ENCODE measurements at places on chromosomes 4 and X.
A peak's percentile ranks its signal among the peaks of the same experiment; 100 is the strongest.

GRCh38 chrX:10598540-10598939, 21.8 kb downstream of the MID1 start:
- DNase-seq: no peak

- DNase-seq: no peak
Measured at GRCh38 chr4:172758586-172759340, 409.8 kb upstream of the GALNT7 start.

DNA sequence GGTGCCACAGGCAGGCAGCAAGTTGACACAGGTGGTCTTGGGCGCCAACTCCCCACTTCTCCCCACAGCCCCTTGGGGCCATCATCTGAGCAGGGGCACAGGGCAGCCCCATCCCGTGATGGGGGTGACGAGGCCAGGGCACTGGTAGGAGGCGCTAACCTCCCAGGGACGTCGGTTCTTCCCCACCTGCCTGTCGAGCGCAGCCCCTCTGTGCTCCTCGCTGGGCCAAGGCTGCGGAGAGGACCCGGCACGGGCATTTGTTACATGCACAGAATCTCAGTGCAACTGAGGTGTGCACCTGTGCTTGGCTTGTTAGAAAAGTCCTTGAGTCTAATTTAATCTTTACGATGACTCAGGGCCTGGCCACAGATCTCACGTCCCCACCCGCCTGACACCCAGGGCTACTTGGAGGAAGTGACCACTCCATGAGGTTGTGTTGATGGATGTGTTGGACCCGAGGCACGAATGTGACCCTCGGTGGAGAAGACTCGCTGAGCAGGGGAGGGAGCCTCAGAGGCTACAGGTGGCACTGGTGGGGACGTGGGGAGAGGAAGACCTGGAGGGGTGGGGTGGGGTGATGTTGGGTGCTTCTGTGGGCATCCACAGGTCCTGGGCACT, 3.1 kb upstream of the SH3TC1 start:
- DNase-seq: no peak

DNA sequence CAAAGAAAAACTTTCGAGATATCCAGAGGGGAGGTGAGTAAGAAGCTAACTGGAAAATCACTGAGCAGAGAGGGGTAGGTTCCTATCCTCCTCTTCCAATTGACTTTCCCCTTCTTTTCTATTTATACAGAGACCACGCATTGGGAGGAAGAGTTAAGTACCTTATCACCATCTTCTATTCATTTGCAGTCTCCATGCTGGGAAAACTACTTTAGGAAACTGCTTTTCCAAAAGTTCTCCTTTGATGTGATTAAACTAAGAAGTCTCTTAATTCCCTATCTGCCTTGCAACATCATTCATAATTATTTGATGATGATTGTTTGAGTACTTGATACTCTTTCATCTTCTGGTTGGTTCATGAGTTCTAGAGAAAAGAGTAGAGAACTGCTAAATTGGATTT, 306.6 kb downstream of the PPP3CA start:
- DNase-seq: no peak

DNA sequence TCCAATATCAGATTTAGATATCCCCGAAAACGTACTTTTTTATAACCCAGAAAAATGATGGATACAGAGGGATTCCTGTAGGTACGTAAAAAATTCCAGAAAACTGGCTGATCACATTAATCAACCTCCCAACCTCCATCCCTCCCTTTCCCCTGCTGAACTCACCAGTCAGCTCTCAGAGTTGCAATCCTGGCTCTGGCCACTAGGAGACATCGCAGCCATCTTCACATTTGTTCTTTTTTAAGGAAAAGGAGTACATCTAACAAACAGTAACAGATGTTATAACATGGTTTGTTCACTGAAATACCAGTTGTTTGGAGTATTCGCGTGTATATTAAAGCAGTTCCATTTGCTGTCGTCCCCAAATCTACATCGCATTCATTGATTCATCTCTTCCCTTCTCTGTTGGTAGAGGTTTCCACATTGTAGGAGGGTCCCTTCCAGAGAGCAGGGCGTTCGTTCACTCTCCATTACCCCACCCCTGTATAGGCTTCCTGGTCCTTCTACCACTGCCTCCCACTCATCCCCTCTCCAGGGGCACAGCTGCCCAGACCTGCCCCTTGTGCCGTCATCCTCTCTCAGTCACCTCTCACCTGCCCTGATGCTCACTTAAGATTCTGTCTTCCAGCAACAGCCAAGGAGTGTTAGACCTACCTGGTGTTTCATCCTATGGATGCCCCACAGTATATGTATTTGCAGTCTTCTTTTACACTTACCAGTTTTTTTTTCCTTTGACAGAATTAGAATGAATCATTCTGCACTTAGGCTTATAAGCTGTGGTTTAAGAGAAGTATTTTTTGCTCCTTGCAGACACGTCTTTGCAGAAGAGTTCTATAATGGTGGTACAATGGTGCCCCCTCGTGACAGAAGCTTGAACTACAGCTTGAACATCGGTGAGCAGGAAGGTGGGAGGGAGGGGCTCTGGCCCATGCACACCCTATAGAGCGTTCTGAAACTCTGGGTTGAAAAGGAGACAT, 36.8 kb upstream of the RAB40AL start:
- peak; percentile 56 for DNase-seq

GRCh38 chr4:155787113-155787710, 28.4 kb downstream of the GUCY1B1 start:
- DNase-seq: no peak

- no peak for DNase-seq
Measured at GRCh38 chr4:19379191-19379708, 872.5 kb upstream of the SLIT2 start.

DNA sequence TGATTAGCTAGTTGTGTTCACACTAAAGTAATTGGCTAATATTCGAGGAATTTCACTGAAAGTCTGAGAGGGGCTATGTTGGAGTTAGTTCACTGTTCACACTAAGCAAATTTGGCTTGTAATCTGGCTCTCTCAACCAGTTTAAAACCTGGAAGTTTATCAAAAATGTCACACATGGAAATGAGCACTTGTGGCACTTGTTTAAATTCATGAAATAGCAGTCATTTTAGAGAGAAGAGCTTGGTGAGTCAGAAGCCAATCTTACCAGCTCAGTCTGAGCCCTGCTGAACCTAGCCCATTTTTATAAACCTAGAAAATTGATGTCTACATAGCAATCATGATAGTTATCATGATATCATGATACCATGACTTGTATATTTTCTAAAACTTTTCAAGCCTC, 90.7 kb upstream of the JADE1 start:
- no peak for DNase-seq

- DNase-seq: no peak
Measured at GRCh38 chrX:107716118-107716684, 59.4 kb downstream of the TSC22D3 start.

GRCh38 chrX:129744861-129745321, 6.1 kb downstream of the XPNPEP2 start:
- no peak for DNase-seq

DNA sequence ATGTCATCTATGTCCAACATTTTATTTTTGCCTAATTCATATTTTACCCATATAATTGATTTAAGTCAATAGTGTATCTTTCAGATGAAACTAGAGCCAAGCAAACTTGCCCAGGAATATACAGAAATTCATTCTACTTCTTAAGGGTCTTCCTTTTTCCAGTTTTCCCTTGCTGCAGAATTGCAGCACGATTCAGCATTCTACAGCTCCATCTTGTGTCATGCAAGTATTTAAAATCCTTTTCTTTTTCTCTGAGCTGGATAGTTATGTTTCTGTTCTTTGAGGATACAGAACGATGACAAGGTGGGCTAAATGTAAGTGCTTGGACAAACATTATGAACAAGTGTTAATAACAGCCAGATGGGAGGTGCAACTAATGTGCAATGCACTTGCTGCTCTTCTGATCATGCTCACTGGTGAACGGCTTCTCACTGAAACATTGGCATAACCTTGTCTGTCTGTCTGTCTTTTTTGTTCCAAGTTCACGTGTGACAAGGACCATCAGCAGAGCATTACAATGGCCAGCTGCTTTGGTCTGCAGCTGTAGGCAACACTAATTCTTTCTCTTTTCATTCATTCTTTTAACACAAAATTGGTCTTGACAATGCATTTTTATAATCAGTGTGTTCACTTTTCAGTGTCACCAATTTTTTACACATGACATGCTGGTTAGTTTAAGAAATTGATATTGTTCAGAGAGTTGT, 1821.7 kb downstream of the ARAP2 start:
- no peak for DNase-seq

DNA sequence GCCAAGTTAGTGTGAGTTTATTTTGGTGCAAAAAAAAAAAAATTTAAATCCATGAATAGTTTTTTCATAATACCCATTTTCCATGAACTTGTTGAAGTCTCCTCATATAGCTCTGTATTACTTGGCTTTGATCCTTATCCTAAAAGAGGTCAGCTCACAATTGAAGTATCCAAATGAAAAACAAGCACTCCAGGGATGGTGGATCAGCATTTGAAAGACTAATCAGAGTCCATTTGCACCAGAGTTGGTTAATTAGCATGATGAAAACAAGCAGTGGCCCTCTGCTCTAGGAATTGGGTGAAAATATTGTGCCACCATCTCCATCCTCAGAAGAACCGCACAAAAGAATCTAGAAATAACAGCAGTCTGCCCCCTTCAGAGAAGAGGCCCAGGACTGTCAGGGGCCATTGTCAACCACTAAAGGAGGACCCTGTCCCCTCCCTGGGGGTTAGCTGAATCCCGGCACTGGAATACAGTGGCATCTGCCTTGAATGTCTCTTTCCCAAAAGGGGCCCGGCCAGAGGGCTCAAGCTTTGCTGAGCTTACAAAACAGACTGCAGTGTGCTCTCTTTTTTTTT, 24.7 kb downstream of the SH3KBP1 start:
- no peak for DNase-seq

- no peak for DNase-seq
Measured at GRCh38 chr4:52964011-52964410, 101.9 kb downstream of the RASL11B start.

All from stimulated activated CD4-positive, alpha-beta T cell treated with anti-CD3 and anti-CD28 coated beads, Interleukin-1b, Interleukin-23, amount 100 ng/mL, for 4 hours (primary cell).